ENCODE measurements at places on chromosomes 6 and 20.

GRCh38 chr6:125082908-125083683, 70.5 kb upstream of the TPD52L1 start:
- no peak for DNase-seq

- no peak for DNase-seq
Observed at GRCh38 chr6:82208913-82209312, 38.6 kb downstream of the IBTK start.

DNA sequence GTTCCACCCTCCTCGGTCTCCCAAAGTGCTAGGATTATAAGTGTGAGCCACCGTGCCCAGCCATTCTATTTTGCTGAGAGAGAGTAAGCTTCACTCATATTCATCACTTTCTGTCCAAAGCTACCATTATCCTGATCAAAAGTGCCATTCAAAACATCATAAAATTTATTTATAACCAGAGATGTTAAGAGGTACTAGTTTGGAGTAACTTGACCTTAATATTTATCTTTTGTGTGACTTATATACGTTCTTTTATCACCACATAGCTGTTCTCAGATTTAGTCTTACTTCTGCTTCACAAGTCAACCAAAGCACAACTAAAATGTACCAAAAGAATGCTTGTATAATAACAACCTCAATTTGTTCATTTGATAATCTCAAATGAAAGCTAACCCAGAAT, 18.1 kb downstream of the AKIRIN2 start:
- no peak for DNase-seq

DNA sequence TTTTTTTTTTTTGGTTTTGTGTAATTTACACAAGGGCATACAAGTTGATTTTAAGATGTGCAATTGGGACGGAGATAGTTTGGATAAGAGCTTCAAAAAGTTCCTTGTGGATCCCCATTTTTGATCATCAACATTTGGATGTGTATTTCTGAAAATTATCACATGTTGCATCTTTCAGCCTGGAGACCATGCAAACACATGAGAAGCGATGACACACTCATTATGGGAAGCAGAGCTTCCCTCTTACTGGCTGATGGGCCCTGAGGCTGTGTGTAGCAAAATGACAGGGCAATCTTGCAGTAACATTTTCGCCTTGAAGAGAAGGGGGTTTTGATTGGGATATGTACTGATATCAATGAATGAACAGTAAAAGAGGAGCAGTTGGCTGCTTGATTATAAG, 22.0 kb upstream of the RIPK1 start:
- DNase-seq, result no peak

- no peak for DNase-seq
Observed at GRCh38 chr6:111076024-111076695, 11.1 kb upstream of the SLC16A10 start.

DNA sequence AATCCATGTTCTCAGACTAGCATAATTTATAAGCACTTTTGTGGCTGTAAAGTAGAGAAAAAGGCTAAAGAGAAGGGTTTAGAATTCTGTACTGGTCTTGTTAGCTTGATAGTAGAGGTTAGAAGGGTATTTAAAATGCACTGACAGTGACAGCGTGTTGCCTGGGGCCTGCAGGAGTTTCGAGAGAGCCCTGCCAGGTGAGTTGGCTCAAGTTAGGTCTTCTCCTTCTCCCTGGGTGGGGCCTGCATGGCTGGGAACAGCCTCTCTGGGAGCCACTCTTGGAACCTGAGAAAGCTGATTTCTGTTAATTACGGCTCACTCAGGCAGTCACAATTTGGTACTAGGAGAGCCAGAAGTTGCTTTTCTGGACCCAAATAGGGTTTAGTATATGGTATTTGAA, 103.7 kb downstream of the ARID1B start:
- no peak for DNase-seq

GRCh38 chr6:127879685-127880084, 21.2 kb downstream of the THEMIS start:
- DNase-seq, result no peak

DNA sequence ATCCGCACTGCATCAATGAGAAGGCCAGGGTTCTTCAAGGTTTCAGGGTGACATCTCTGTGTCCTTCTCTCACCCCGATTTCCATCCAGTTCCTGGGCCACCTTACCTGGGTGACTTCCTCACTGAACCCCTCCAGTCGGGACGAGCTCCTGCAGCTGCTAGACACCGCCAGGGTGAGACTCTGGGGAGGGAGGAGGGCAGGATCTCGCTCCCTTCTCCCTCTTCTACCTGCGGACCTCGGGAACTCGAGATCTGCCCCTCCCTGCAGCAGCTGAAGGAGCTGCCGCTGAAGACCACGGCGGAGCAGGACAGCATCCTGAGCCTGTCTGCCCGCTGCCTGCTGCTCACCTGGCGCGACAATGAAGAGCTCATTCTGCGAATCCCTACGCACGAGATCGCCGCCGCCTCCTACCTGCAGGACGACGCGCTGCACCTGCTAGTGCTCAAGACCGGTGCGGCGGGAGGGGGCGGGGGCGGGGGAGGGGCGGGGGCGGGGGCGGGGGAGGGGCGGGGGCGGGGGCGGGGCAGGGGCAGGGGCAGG, 7.5 kb downstream of the CCM2L start:
- no peak for DNase-seq

- DNase-seq, result no peak
Observed at GRCh38 chr6:121963826-121964225, 435.6 kb upstream of the HSF2 start.

GRCh38 chr20:24590178-24590982, 121.0 kb downstream of the SYNDIG1 start:
- no peak for DNase-seq

Measured in HS-27A (cell line).